NCI-H2029 treated with DMSO at 0.1 percent for 48 hours (cell line): ENCODE measurements at places on chromosomes 7 and 10.

DNA sequence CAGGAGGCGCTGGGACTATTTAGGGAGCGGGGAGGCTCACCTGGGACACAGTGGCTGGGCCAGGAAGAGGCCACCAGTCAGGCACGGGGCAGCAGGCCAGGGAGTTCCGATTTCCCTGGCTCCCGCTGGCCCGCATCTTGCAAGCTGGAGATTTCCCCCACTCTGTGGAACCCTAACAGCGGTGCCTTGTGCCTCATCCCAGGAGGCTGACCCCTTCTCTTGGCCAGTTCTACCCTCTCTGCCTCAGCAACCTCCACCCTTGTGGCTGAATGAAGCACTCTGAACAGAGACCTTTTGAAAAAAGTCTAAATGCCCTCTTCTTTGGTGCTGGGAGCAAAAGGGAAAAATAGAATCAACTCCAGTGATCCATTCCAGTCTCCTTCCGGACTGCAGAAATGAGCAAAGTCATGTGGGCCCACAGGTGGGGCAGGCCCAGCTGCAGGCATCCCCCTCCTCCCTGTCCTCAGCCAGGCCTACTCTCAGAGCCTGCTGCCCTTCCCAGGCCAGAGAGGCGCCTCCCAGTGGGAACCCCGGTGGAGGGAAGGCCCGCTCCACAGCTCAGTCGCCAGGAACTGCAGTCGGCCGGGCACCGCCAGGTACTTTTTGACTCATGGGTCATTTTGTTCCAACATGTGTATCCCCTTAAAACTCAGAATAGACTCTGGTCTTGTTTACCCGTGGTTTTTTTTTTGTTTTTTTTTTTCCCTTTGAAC is 155.5 kb downstream of the ZNF248 start:
- no peak for DNase-seq

DNA sequence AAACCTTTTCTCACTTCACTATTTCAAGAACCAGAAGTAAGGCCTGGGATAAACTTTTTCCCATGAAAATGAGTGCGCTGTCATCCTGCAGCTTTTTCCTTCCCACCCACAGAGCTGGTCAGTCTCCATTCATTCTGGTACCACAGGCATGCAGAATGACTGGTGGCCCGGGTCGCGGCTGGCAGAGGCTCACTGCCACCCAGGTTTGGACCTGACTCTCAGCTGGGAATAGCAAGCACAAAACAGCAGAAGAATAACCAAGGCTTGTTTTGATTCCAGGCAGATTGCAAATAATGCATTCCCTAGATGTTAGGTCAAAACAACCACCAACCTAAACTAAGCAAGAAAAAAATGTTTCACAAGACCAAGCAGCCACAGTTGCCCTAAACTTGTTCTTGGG is 190.5 kb upstream of the NRP1 start:
- no peak for DNase-seq

DNA sequence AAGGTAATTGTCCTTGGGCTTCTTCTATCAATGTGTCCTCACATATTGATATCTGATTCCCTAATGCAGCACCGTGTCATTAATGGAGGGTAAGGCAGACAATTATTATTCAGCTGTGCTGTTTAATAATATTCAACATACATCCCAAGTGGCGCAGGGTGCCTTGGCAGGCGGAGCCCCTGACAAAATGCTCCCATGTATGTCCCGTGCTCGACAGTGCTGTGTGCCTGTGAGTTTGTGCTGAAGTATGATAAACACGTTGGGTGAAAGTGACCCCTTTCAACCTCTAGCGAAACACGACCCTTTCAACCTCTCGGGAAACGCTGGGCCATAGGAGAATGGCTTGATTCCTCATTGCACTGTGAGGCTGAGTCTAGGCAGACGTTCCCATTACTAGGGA is 31.3 kb downstream of the PFKP start:
- DNase-seq = no peak

- DNase-seq = no peak
These were observed 135.0 kb downstream of the CDH23 start for GRCh38 chr10:71531485-71532446.

DNA sequence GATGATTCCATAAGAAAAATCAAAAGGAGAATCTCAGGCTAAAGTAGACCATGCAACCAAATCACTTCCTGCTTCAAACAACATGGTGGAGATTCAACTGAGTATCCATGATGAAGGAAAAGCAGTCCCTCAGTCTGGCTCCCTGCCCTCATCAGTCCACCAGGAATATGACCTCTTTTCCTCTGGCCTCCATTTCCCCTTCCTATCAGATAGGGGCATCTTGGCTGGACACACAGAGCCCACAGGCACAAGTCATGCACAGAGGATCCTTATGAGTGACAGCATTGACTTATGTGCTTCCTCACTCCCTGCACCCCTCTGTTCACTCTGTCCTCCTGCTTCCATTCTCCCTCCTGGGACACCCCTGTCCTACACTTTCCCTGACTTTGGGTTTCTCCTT is 16.8 kb downstream of the PIP start:
- no peak for DNase-seq

- no peak for DNase-seq
These were observed 256.7 kb downstream of the SEMA3A start for GRCh38 chr7:83937930-83938329.

- DNase-seq = no peak
These were observed 35.4 kb downstream of the CHST12 start for GRCh38 chr7:2438775-2439174.

GRCh38 chr7:115249080-115249479 is 327.2 kb downstream of the MDFIC start:
- DNase-seq = no peak

GRCh38 chr10:52313933-52314821 is at the start of gene DKK1:
TSS of gene DKK1 (plus strand) at chr10:52314281. CDS start at chr10:52314435, 154 bp downstream.
- DNase-seq = no peak
